Ammon's horn (tissue), 1 donor: ENCODE measurements at places on chromosomes 6 and 20.

GRCh38 chr6:45415315-45415714, 37.6 kb upstream of the SUPT3H start:
- no peak for DNase-seq

DNA sequence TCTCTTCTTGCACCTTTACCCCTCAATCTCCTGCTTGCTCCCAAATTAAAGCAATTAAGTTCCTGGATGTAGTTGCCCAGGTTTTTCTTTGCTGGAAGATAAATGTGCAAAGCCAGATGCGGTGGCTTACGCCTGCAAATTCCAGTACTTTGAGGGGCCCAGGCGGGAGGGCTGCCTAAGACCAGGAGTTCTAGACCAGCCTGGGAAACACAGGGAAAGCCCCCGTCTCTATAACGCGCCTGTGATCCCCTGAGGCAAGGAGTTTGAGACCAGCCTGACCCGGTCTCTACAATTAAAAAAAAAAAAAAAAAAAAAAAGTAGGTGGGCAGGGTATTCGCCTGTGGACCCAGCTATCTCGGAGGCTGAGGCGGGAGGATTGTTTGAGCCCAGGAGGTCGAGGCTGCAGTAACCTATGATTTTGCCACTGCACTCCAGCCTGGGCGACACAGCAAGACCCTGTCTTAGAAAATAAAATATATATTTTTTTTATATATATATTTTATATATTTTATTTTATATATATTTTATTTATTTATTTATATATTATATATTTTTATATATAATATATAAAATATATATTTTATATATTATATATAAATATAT, 461 bp upstream of the DCDC2 start:
- no peak for DNase-seq

- peak; percentile 62 for DNase-seq
Observed at GRCh38 chr20:45963059-45964005, 8.7 kb downstream of the ZNF335 start.

DNA sequence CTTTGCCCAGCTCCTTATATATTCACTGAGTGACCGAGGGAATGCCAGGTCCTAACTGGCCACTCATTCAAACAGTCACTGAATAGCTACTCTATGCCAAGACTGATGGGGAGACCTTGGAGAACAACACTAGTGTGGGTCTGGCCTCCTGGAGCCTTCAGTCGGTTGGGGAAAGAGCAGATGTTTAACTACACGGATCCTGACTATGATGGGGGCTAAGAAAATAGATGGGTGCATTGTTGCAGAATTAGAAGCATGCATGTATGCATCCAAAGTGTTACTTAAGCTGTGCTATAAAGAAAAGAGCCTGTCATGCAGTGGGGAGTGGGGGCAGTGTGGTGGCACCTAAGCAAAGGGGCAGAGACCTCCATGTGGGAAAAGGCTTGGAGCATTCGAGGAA, 6.5 kb downstream of the FKBP1A start:
- DNase-seq: no peak

DNA sequence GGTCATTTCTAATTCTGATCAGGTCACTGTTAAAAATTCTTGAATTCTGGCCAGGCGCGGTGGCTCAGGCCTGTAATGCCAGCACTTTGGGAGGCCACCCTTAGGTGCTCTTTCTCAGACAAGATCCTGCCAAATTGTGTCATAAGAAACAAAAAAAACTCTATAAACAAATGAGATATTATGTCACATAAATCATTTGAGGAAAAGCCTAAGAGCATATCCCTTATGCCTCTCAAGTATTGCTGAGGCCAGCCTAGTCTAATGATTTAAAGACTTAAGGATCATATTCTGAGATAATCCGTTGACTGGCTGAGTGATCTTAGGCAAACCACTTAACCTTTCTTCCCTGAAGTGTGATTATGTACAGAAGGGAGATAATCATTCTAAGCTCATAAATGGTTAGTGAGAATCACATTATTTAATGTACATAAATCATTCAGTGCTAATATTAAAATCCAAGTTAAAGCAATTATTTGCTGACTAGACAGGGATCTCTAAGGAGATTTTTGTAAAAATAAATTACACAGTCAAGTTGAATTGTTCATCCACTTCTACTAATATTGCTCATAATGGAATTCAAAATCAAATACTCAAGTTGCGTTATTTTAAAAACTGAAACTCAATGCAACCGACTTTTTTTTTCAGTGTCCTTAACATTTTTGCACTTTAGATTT, 365.4 kb downstream of the PHF3 start:
- no peak for DNase-seq

GRCh38 chr20:63737945-63738686, 1.5 kb upstream of the SLC2A4RG start:
- DNase-seq: no peak

GRCh38 chr6:125512621-125513020, 210.9 kb upstream of the HDDC2 start:
- no peak for DNase-seq
